Activated CD4-positive, alpha-beta T cell treated with anti-CD3 and anti-CD28 coated beads, Interleukin-2, amount 50 U/mL, for 4 hours (primary cell): ENCODE measurements at places on chromosomes 7 and 10.

- no peak for DNase-seq
These were observed 9.8 kb upstream of the RTKN2 start for GRCh38 chr10:62278441-62278910.

- no peak for DNase-seq
These were observed 161.0 kb upstream of the RNF32 start for GRCh38 chr7:156479596-156479995.

DNA sequence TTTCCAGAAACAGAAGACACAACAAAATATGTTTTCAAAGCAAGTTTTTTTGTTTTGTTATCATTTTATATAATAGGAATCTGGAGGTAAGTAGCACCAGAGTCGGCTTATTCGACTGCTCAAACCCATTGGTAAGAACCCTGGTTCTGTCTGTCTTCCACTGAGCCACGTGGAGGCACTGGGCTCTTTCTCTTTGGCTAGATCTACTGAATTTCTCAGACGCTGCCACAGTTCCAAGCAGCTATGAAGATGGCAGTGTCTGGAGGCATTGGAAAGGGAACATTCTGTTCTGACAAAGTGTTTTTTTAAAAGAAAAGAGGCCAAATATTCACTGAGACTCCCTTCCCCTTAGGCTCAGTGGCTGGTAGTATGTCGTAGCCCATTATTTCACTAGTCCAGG lies 338.8 kb downstream of the NRG3 start:
- no peak for DNase-seq

DNA sequence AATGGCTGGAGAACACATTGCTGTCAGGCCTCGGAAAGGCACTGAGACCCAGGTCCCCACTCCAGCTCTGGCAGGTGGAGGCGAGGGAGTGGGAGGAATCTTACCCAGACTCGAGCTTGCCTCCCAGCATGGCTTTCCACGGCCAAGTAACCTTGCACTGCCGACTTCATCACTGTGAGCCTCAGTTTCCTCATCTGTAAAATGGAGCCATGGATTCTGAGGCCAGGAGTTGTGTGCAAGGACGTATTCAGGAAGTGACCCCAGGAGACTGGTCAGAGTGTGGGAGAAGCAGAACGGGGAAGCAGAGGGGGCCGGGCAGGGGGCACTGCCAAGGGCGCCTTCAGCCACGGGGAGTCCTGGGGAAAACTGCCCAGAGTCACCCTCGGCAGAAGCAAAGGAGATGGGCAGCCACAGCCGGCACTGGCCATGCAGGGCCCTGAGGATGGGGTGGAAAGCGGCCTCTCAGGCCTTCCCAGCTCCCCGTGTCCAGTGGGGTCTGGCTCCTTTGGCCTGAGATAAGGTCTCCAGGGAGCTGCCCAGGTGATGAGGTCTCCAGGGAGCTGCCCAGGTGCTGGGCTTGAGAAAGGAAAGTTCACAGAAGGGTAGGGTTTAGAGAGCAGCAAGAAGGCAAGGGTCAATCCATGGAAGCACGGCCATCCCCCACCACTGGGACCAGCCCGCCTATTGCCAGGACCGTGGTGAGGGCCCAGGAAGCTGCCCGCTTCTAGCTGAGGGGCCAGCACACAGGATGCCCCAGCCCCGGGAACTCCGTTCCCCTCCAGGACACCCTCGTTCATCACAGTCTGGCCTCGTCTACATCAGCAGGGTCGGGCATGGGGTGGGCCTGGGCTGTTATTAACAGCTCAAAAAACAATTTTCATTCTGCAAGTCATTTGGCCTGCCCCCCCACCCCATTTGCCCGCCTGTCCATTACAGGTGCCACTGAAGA lies 34.3 kb upstream of the EN2 start:
- no peak for DNase-seq

DNA sequence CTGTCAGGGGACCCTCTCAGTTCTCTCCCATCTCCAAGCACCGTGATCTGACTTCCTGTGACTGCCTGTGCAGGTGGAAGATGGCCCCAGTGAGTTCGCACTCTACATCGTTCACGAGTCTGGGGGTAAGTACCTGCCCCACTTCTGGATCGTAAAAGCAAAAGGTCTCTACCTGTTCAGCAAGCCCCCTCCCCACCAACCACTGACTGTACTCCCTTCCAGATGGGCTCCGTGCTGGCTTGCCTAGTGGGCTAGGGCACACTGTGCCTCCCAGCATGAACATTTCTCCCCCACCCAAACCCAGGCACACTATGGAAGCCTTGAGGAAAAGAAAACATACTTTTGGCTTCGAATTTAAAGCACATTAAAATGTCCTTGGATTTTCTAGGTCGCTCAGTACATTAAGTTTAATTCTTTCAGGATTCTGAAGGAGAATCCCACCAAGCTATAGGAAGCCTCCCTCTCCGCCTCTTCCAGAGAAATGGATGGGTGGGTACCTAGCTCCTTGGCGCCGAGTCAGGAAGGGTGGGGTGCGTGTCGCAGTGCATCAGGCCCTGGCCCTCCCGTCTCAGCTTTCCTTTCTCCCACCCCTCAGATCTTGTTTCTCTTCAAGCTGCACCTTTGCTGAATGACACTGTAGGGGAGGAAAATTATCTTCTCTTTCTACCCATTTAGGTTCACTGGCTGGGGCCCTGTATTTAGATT lies 11.0 kb upstream of the ZNF22 start:
- DNase-seq = no peak

DNA sequence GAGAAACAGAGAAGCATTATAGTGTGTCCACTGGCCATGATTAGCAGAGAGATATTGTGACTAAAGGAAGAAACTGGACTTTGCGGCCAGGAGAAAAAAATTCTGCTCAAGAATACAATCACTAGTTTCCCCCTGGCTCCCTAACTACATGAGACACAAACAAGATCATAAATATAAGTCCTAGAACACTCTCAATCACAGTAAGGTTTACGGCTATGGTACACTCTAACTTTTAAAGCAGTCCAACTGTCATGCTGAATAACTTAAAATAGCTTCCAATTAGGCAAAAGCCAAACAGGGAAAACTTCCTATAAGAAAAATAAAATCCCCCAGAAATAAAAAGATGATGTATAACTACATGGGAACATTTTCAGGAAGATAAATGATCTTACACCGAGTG lies 132.1 kb downstream of the STRA8 start:
- DNase-seq = no peak

GRCh38 chr7:31883761-31884164 lies 186.4 kb downstream of the PDE1C start:
- DNase-seq = no peak

GRCh38 chr10:107011105-107011504 lies 153.4 kb downstream of the SORCS1 start:
- DNase-seq = no peak

GRCh38 chr10:14700546-14700945 lies 74.2 kb downstream of the FAM107B start:
- no peak for DNase-seq

GRCh38 chr7:29970158-29970557 lies 19.4 kb downstream of the SCRN1 start:
- DNase-seq = no peak
